Thyroid gland (tissue), 4 donors: ENCODE measurements at places on chromosomes 3 and 15. TPM values are rescaled to one million over a fixed set of nuclear protein-coding genes. Genes with fewer than 3 reads are reported as not detected.

- H3K36me3 ChIP-seq, result no peaks in the 10 kb centered on the region
- no peaks in the 10 kb centered on the region for H3K27me3 ChIP-seq
- H3K4me1 ChIP-seq, result no peaks in the 10 kb centered on the region
- no peak overlapping the region for H3K27ac ChIP-seq
- no peak overlapping the region for H3K4me3 ChIP-seq
Measured at GRCh38 chr15:88388686-88389085, 78.5 kb downstream of the MRPL46 start.

CHD2 gene
- total RNA-seq, result 182 TPM

DNA sequence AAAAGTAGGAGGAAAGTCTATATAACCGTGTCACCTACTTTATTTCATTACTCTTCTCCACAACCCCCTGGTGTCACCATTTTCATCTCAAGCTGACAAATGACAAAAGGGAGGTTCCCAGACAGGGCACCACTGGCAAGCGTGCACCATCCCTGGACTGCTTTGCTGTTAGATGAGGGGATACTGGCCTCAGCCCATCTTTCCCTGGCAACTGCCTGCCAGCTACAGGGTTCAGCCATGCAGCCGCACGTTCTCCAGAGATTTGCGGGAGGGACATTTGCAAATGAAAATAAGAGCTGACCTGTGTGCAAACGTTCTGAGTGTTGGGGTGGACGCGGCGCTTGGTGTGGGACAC lies 660 bp downstream of the UROC1 start:
- no peaks in the 10 kb centered on the region for H3K4me1 ChIP-seq
- H3K4me3 ChIP-seq, result no peak overlapping the region
- H3K27me3 ChIP-seq, result no peaks in the 10 kb centered on the region
- no peak for DNase-seq

DNASE1L3 gene
- total RNA-seq, result 16.5 TPM

C3orf49 gene
- not detected for total RNA-seq

- H3K4me1 ChIP-seq, result no peaks in the 10 kb centered on the region
- H3K4me3 ChIP-seq, result no peak overlapping the region
- no peak for DNase-seq
- H3K27me3 ChIP-seq, result no peaks in the 10 kb centered on the region
- no peak overlapping the region for H3K27ac ChIP-seq
Measured at GRCh38 chr3:117084739-117085270, 375.2 kb downstream of the TUSC7 start.

- H3K27ac ChIP-seq, result no peak overlapping the region
- H3K4me1 ChIP-seq, result no peaks in the 10 kb centered on the region
- H3K27me3 ChIP-seq, result no peaks in the 10 kb centered on the region
- no peak overlapping the region for H3K4me3 ChIP-seq
- H3K36me3 ChIP-seq, result no peaks in the 10 kb centered on the region
- no peak for DNase-seq
Measured at GRCh38 chr3:159632128-159632527, 356.5 kb upstream of the IL12A start.

CPEB1 gene
- total RNA-seq, result 4.9 TPM

DNA sequence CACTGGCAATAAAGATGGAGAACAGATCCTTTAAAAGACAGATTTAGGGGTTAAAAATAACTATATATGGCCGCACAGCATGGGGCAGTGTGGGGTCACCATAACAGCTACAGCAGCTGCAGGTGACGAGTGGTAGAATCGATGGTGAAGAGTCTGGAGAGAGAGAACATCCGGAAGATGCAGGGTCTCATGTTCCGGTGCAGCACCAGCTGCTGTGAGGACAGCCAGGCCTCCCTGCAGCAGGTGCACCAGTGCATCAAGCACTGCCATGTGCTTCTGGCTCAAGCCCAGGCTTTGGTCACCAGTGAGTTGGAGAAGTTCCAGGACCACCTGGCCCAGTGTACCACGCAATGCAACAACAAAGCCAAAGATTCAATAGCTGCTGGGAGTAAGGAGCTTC lies 93.7 kb upstream of the IMPG2 start:
- no peak overlapping the region for H3K27ac ChIP-seq
- H3K4me3 ChIP-seq, result no peak overlapping the region
- H3K36me3 ChIP-seq, result no peaks in the 10 kb centered on the region
- no peaks in the 10 kb centered on the region for H3K4me1 ChIP-seq
- DNase-seq, result no peak

DNA sequence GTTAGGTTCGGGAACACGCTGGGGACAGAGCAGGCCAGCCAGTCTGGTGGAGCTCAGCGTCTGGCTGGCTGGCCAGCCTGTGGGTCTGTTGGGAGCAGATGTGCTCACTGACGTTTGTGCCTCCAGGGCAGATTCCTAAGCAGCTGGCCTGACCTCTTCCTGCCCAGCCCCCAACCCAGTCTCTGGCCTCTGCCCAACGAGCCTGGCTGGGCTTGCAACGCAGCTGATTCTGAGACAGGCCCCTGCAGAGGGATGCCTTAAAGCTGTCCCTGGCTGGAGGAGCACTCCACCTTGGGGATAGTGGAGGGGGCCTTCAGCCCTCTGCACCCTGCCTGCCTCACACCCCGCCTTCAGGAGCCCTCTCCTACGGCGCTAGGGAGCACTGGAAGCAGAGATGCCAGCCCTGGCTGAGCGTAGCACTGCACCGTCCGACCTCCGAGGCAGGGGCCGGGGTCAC lies 46.0 kb downstream of the KLF13 start:
- peak; percentile 70 for DNase-seq
- H3K27ac ChIP-seq, result peak overlapping the region; percentile 49
- peaks cover 84% of the 10 kb centered on the region for H3K4me1 ChIP-seq
- no peaks in the 10 kb centered on the region for H3K27me3 ChIP-seq
- peaks cover 20% of the 10 kb centered on the region for H3K36me3 ChIP-seq
- no peak overlapping the region for H3K4me3 ChIP-seq

GRCh38 chr3:14179114-14179465 lies 473 bp downstream of the LSM3 start:
- peaks cover 38% of the 10 kb centered on the region for H3K4me1 ChIP-seq
- peak overlapping the region; percentile 71 for H3K4me3 ChIP-seq
- peak overlapping the region; percentile 46 for H3K27ac ChIP-seq
- H3K36me3 ChIP-seq, result peaks cover 4% of the 10 kb centered on the region
- DNase-seq, result no peak

DNA sequence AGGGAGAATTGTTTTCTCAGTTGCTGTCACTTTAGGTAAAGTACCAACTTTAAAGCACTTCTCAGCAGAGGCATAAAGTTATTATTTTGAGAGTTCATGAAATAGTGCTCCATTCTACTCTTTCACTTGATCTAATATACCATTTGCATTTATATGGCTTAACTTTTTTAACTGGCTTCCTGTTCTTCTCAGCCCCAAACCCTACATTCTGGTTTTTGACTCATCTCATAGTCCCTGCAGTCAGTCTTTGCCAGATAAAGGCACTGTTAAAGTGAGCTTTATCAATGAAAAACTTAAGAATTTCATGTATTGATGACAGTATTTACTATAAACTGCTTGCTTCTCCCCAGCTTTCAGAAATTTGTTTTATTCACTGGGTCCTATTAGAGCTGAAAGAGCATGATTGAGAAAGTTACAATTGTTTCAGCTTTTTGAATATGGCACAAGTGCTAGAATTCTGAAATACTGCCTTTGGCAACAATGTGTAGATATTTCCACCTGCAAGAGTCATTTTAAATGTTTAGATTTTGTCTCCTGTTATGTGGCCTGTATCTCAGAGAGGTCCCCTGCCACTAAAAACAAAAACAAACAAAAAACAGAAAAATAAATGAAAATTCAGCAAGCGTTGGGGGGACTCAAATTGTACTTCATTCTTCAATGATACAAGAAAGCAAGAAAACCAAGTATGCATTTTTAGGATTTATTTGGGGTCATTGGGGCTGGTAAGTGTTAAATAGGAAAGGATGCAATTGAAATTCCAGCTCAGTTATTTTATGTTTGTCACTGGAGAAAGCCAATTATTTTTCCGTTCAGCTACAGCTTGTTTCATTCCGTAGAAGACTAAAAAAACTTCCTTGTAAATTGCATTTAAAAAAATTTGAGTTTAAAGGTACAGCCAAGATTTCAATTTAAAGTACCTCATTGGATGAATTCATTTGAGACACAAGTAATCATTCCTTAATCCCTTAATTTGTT lies 28.6 kb downstream of the TGFBR2 start:
- no peak for DNase-seq
- H3K27me3 ChIP-seq, result no peaks in the 10 kb centered on the region
- H3K4me3 ChIP-seq, result no peak overlapping the region
- no peaks in the 10 kb centered on the region for H3K36me3 ChIP-seq
- no peak overlapping the region for H3K27ac ChIP-seq

GRCh38 chr3:30475038-30475808 lies 131.2 kb upstream of the TGFBR2 start:
- no peak overlapping the region for H3K27ac ChIP-seq
- H3K4me1 ChIP-seq, result no peaks in the 10 kb centered on the region
- no peaks in the 10 kb centered on the region for H3K27me3 ChIP-seq
- DNase-seq, result no peak
- no peaks in the 10 kb centered on the region for H3K36me3 ChIP-seq

CLRN1 gene
- not detected for total RNA-seq

IL16 gene
- total RNA-seq, result 6.7 TPM

- H3K27me3 ChIP-seq, result no peaks in the 10 kb centered on the region
- H3K4me1 ChIP-seq, result peaks cover 12% of the 10 kb centered on the region
- H3K36me3 ChIP-seq, result no peaks in the 10 kb centered on the region
- H3K4me3 ChIP-seq, result no peak overlapping the region
- no peak for DNase-seq
- H3K27ac ChIP-seq, result no peak overlapping the region
Measured at GRCh38 chr3:55164876-55165275, 237.0 kb upstream of the LRTM1 start.

- H3K4me3 ChIP-seq, result no peak overlapping the region
- no peak overlapping the region for H3K27ac ChIP-seq
- no peaks in the 10 kb centered on the region for H3K27me3 ChIP-seq
- no peaks in the 10 kb centered on the region for H3K36me3 ChIP-seq
- no peak for DNase-seq
Measured at GRCh38 chr3:152398495-152398894, 129.8 kb downstream of the MBNL1 start.
